ENCODE measurements at places on chromosomes 7 and 10. TPM values are rescaled to one million over a fixed set of nuclear protein-coding genes. Genes with fewer than 3 reads are reported as not detected.

GRCh38 chr7:43164757-43165156 lies 52.3 kb downstream of the HECW1 start:
- DNase-seq = no peak

- no peak for DNase-seq
These were observed 83.6 kb downstream of the DNAJC1 start for GRCh38 chr10:21919906-21920305.

DNA sequence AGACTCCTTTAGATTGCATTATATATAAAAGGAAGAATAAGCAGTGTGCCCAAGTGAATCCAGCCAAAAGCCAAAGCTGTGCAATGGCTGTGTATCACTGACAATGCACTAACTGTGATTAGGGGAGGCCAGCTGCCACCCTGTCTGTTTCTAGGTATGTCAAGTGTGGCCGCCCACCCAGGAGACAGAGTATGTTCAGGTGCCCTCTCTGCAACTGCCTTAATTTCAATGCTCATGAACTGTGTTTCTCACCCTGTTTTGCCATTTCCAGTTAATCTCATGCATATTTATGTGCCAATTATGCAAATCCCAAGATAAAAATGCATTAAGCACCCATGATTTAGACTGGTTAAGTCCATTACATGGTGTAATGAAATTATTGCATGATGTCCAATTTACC lies 159.4 kb downstream of the FRMD4A start:
- no peak for DNase-seq

Gene SFTPA1
- total RNA-seq = not detected

DNA sequence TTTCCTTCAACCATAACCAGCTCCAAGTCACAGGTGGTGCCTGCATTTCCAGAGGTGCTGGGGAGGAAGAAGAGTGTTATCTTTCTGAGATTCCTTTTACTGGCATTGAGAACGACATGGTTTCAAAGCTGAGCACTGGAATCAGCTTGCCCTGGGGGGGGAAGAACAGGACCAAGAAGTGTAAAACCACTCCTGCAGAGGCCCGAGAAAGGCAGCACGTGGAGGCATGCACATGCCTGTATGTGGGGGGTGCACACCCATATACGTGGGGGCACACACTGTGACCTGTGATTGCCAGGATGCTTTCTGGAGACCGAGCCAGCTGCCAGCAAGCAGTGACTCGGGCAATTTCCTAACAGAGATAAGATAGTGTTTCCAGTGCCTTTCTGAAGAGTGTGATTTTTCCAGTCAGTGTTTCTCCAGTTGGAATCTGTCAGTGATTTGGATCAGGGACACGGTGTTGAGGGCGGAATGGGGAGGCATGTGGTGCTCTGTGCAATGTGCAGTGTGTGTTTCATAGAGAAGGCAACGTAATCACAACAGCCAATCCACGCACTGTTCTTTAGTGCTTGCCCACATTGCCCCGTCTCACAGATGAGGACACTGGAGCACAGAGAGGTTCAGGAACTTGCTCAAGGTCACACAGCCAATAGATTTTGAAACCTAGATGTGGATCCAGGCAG lies 4.2 kb downstream of the LRRC27 start:
- no peak for DNase-seq

Gene C10orf95
- total RNA-seq = 0.30 TPM

Gene UCMA
- total RNA-seq = not detected

Measured in H7 (cell line).